LNCaP clone FGC (cell line): ENCODE measurements at places on chromosomes 2 and 18.
A peak's percentile ranks its signal among the peaks of the same experiment; 100 is the strongest.

- no peak for DNase-seq
Observed at GRCh38 chr2:183070942-183071844, 7.4 kb upstream of the DUSP19 start.

- no peak for DNase-seq
Observed at GRCh38 chr2:136325844-136326331, 207.9 kb upstream of the CXCR4 start.

- DNase-seq: no peak
Observed at GRCh38 chr2:239930378-239930777, 94.8 kb downstream of the NDUFA10 start.

DNA sequence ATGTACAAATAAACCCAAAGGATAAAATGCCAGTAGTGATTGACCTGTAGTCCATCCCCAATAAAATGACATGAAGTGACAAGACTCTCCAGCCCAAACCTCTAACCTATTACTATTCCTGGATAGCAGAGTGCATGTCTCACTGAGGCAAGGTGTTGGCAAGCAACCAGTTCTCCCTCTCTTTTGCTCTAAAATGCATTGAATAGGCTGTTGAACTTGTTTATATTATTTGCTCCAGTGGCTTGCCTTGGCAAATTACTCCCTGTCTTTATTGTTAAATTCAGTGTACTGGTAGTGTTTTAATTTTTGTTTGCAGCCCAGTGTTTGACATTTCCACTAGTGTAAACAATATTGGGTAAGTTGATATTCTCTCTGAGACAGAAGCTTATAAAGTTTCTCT, 70.5 kb downstream of the CSRNP3 start:
- DNase-seq: peak; percentile 54

DNA sequence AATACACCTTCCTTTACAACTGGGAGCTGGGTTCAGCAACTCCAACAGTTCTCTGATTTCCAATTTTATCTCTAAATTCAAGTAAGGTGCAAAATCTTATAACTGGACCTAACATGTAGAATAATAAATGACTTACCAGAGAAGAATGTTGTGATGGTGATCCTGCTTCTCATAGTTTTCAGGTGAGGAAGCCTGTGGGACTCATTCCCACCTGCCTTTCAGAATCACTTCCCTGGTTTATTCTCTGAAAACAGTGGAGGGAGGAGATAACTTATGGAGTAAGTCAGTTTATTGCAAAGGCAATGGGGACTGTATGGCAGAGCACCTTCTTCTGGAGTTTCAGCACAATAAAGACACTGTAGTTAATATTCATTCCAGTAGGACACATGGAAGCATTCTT, 1188.2 kb upstream of the FAM98A start:
- no peak for DNase-seq

DNA sequence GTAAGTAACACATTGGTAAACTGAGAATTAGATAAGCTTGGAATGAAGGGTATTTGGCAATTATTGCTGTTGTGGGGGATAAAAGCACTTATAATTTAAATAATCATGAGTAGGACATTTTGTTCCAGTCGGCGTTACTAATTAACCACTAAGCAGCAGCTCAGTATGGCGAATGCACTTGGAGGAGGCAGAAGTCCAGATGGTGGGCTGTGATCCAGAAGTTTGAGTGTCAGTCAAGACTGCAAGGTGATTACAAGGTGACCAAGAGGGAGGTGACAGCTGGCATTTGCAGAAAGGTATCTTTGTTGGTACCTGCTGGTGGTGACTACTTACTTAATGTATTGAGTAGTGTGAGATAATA, 643.6 kb upstream of the FAM98A start:
- no peak for DNase-seq

GRCh38 chr2:42068571-42069178, 20.9 kb downstream of the PKDCC start:
- no peak for DNase-seq

GRCh38 chr2:223314811-223315210, 262.8 kb downstream of the KCNE4 start:
- no peak for DNase-seq

- DNase-seq: no peak
Observed at GRCh38 chr2:10520926-10521325, 72.8 kb upstream of the ODC1 start.

DNA sequence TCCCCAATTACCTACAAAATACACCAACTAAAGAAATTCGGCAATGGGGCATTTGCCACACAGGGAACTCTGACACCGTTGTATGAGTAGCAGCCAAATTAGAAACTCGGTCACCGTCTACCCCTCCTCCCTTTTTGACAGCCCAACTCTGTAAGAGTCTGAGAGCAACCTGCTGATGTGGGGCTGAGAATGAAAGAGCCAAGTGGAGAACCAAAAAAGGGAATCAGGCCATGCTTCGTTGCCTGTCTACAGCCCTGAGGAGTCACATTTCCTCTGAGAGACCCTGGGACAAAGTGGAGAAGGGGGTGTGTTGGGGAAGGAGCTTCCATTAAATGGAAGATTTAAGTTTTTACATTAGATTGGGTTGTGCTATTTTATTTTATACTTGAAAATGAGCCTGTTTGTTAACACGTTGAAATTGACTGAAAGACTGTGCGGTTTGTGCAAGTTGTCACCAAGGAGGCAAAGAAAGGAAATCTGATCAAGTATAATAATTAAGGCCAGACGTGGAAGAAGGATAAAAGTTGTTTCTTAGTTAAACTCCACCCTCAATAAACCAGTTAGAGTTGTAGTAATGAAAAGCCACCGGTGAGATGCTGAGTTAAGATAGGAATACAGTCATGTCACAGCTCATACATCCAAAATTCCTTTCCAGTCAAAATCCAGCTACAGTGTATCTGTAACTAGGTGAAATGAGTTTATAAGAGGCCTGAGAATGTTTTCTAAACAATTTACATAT, 131.7 kb upstream of the CREB1 start:
- DNase-seq: no peak

GRCh38 chr2:42908518-42909200, 116.3 kb upstream of the HAAO start:
- no peak for DNase-seq

- DNase-seq: no peak
Observed at GRCh38 chr2:12727065-12727464, 10.3 kb downstream of the TRIB2 start.

DNA sequence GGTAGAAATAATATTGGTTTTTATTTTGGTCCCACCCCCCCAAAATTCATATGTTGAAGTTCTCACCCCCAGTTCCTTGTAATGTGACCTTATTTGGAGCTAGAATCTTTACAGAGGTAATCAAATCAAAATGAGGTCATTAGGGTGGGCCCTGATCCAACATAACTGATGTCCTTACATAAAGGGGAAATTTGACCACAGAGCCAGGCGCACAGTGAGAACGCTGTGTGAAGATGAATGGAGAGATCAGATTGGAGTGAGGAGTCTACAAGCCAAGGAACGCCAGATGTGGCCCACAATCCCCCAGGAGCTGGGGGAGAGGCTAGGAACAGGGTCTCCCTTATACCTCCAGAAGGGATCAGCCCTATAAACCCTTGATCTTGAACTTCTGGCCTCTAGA, 31.6 kb upstream of the TRIB2 start:
- no peak for DNase-seq
